Activated gamma-delta T cell treated with anti-CD3 and anti-CD28 coated beads, Interleukin-2, amount 50 U/mL, for 16 hours (primary cell): ENCODE measurements at places on chromosomes 2 and 18.

DNA sequence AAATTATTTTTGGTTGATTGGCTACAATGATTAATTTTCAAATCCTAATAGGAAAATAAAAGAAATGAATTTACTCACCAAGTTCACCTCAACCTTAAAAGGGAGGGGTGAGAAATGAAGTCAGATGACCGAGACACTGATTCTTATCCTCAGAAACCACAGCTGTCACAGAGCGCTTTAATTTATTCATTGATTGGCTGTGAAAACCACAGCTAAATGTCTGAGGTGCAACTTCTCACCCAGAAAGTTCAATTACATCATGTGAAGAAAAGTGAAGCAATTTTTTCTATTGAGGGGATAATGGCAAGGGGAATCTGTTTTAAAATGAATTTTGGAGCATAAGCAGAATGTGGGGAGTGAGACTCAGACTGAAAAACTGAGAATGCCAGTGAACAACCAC lies 128.4 kb downstream of the RNF152 start:
- DNase-seq, result no peak

- DNase-seq, result no peak
These were observed 32.0 kb downstream of the CENPO start for GRCh38 chr2:24824966-24825882.

- no peak for DNase-seq
These were observed 99.6 kb upstream of the LHCGR start for GRCh38 chr2:48855142-48855541.

GRCh38 chr2:24471662-24472061 lies 19.4 kb upstream of the NCOA1 start:
- no peak for DNase-seq

GRCh38 chr2:144999071-144999875 lies 479.4 kb upstream of the ZEB2 start:
- no peak for DNase-seq

DNA sequence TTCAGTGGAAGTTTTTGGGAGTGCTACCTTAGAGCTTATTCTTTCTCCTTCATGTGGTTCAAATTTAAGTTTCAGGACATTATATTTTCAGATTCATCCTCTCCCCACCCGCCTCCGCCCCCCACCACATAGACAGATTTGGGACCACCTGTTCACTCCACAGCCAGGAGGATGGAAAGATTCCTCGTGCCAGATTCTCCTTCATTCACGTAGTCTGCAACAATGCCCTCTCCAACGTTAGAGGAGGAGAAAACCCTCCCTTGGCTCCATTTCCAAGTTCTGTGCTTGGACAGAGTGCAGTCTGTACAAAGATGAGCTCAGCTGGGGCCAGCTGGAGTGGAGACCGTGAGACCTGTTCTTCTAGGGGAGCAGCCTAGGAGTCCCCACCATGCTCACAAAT lies 26.2 kb downstream of the POU3F3 start:
- DNase-seq, result no peak

- no peak for DNase-seq
These were observed 118.6 kb upstream of the ATP8B1 start for GRCh38 chr18:57921708-57922107.

DNA sequence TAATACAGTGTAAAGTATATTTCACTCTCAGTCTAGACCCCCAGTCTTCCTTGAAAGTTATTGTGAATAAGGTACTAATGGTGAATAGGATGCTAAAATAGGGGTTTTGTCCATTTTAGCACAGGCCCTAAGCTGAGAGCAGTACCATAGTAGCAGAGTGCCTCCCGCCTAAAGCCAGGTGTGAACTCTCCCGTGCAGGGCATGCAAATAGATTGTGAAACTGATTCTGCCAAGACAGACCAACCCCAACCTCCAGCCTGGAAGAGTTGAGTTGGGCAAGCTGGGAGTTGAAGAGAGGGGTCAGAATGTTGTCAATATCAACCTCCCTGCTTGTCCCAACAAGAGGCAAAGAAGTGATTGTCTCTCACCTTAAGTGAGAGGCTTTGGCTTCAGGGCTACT lies 97.4 kb upstream of the CYRIA start:
- DNase-seq, result no peak

GRCh38 chr2:111897924-111898702 lies at the start of gene MERTK:
Gene MERTK (plus strand): TSS chr2:111898607. CDS start chr2:111898736, 129 bp downstream.
- peak; percentile 31 for DNase-seq

- DNase-seq, result no peak
These were observed 9.1 kb upstream of the LYPD6B start for GRCh38 chr2:149029307-149029965.

GRCh38 chr2:117949806-117950205 lies 64.1 kb downstream of the CCDC93 start:
- no peak for DNase-seq

GRCh38 chr2:63614983-63615945 lies 26.5 kb downstream of the MDH1 start:
- no peak for DNase-seq

DNA sequence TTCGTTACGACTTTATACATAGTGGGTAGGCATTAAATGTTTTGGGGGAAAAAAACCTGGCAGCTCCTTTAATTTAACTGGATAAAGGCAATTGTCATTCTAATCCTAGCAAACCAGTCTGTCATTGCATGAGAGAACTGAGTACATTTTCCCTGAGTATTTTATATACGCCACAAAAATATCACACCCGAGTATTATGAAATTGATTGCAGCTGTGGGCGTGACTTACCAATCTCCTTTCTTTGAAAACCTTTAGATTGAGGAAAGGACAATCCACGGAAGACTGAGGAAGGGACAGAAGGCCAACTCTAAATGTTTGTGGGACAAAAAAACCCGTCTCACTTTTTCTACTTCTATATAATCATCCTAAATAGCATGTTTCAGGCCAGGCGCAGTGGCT lies 9.0 kb downstream of the TM4SF20 start:
- no peak for DNase-seq

DNA sequence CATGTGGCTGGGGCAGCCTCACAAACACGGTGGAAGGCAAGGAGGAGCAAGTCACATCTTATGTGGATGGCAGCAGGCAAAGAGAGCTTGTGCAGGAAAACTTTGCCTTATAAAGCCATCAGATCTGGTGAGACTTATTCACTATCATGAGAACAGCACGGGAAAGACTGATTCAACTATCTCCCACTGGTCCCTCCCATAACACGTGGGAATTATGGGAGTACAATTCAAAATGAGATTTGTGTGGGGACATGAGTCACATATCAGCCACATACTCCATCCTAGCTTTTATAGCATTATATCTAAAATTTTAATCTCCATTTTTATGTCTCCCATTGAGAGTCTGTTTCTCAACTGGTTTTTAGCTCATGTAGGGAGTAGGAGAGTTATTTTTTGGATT lies 45.7 kb downstream of the ICOS start:
- no peak for DNase-seq

DNA sequence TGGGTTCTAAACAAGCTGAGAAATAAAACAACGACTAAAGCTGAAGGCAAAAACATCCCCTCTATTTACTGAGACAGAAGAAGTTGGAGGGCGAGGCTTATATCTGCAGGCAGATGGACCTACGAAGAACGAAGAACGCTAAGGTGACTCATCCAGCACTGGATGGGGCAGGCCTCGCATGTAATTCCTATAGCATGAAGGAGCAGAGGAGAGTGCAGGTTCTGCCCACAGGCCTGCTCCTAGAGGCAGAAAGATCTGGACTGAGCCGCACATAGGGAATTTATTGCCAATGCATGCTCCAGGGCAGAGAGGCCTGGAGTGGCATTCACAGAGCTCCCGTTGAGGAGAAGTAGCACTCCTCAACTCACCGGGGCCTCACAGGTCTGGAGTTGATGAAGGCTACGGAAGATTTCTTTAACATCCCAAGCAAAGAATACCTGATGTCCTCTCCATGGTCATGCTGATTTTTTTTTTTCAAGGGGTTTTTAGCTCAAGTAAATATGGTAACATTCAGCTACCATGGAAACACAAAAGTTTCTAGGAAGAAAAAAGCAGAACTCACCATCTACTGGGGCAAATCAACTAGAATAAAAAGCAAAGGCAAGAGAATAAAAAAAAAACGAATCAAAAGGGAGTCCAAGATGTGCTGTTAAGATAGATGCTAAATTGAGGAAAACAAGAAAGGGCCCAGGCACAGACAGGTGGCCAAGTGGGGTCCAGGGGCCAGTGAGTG lies 10.4 kb upstream of the METTL21A start:
- DNase-seq, result no peak

DNA sequence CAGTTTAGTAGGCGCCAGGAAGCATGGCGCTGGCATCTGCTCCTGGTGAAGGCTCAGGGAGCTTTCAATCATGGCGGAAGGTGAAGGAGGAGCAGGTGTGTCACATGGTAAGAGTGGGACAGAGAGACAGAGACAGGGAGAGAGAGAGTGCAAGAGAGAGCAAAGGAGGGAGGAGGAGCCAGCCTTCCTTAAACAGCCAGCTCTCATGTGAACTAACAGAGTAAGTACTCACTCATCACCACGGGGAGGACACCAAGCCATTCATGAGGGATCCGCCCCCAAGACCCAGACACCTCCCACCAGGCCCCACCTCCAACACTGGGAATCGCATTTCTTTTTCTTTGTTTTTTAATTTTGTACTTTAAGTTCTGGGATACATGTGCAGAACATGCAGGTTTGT lies 40.8 kb upstream of the CLASP1 start:
- DNase-seq, result no peak

GRCh38 chr2:144332356-144333142 lies 187.4 kb downstream of the ZEB2 start:
- peak; percentile 80 for DNase-seq

- DNase-seq, result no peak
These were observed 33.1 kb upstream of the RASGRP3 start for GRCh38 chr2:33443274-33443829.

DNA sequence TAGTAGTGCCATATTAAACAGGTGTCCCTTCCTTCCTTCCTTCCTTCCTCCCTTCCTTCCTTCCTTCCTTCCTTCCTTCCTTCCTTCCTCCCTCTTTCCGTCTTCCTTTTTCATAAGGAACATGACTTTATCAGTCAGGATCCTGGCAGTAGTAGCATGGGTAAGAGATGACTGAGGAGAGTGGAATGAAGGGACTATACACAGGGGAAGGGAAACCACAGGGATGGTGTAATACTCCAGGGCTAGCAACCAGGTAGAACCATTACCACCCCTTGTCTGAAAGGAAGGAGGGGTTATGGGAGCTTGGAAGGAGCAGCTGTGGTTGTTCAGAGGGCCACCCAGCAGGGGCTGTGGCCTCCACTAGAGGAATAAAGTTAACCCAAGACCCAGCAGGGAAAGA lies 23.2 kb upstream of the KDM3A start:
- DNase-seq, result no peak

DNA sequence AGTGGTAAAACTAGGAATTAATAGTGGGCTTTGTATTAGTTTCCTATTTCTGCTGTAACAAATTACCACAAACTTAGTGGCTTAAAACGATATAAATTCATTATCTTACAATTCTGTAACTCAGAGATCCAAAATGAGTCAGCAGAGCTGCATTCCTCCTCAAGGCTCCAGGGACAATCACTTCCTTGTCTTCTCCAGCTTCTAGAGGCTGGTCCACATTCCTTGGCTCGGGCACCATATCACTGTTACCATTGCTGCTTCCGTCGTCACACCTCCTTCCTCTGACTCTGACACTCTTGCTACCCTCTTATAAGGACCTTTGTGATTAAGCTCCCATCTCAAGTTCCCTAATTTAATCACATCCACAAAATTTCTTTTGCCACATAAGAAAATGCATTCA lies 567.8 kb upstream of the KLHL29 start:
- no peak for DNase-seq

- no peak for DNase-seq
These were observed 70.3 kb upstream of the NCK2 start for GRCh38 chr2:105674401-105674800.

DNA sequence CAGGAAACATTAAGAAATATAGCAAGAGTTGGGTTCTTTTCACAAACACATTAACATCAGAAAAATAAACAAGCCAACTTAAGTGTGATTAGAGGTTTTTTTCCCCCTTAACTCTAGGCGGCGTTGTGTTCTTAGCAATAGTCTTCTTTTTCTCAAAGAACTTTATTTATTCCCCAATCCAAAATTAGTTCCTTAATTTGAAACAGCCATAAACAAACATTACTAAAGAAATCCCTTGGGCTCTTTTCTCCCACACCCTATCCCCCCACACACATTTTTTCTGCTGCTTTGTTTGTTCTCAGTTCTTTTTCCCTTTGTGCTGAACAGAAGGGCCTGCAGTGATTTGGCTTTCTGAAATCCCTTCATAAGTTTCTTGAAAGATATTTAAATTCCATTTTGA lies 13.2 kb upstream of the MYO1B start:
- DNase-seq, result no peak

DNA sequence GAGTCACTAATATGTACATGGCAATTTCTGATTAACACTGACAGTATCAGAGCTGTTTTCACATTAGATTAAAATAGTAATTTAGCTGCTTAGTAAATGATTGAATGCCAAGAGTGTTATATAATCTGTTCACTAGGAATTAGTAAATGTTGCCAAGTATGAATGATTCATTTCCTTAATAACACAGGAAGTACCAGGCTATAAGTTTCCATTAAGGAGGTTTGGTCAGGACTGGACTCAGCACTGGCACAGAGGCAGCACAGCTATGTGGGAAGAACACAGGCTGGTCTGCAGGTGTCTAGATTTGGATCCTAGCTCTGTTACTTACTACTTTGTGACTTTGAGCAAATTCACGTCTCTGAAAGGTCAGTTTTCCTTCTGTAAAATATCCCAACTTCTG lies 97.2 kb downstream of the TDRD15 start:
- no peak for DNase-seq

- no peak for DNase-seq
These were observed 61.5 kb downstream of the VRK2 start for GRCh38 chr2:58107803-58108710.

DNA sequence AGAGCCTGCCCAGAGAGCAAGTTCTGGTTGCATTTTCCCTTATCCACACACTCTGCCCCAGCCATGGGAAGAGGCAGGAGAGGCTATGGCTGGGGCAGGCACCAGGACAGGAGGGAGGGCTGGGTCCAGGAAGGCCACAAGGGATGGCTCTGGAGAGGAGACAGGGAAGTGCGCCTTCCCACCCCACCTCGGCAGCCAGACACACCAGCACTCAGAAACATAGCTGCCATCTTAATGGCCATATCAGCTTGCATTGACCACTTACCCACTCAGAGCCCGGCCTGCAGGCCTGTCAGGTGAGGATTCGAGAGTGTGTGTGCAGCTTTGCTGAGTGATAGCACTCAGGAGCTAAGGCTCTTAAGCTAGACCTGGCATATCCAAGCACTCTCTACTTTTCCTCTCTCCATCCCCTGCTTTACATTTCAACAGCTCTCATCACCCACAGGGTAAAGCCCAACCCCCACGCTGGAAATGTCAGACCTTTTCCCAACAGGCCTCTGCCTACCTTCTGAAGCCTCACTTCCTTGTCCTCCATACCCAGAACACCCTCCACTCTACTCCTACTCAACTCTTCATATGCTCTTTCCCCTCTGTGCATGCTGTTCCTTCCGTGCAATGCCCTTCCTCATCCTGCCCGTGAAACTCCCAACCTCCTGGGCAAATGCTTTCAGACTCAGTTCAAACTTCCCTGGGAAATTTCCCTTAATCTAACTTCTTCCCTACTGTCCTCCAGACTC lies 147.9 kb downstream of the TNS1 start:
- no peak for DNase-seq
